NCI-H1417 treated with DMSO at 0.1 percent for 48 hours (cell line): ENCODE measurements at places on chromosomes 2 and 18.
A peak's percentile ranks its signal among the peaks of the same experiment; 100 is the strongest.

- DNase-seq, result no peak
These were observed 790.4 kb downstream of the TSN start for GRCh38 chr2:122545821-122546220.

- DNase-seq, result no peak
These were observed 62.5 kb upstream of the HPCAL1 start for GRCh38 chr2:10240161-10240681.

GRCh38 chr18:67467188-67467587 is 49.3 kb downstream of the DSEL start:
- peak; percentile 94 for DNase-seq

DNA sequence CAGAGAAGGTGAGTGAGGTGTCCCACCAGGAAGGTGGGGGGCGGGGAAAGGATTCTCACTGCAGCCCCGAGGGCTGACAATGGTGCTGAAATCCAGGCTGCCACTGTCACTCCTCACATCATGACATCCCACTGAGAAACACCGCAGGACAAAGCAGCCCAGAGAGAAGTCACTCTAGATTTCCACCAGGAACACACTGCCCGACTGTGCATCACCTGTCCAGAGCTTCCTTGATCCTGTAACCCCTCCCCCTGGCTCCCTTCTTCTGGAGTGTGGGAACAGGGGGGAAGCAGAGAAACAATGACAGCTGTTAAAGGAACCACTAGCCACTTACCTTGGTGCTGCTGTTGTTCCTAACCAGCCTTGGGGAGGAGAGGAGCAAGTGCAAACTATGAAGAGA is 69.9 kb downstream of the MRO start:
- DNase-seq, result no peak
